ENCODE measurements at places on chromosomes 4 and X.

- no peak for DNase-seq
These were observed 85.4 kb downstream of the SH3RF1 start for GRCh38 chr4:169185133-169185956.

GRCh38 chr4:5959211-5959982 is 58.8 kb downstream of the C4orf50 start:
- no peak for DNase-seq

DNA sequence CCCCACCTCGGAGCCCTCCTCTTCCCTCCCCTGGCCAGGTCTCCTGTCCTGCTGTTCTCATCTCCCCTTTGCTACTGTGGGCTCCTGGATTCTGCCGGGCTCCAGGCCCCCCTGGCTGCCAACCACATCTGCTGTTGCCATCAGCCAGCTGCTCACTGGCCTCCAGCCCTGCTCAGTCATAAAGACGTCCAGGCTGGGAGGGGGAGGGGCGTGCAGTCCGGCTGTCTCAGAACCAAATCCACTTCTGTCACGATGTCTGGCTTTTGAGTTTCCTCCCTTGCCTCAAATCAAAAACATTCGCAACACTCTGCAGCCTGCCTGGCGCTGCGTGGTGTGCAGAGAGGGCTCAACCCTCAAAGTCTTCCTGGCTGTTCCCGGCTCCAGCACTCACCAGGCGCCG is 7.1 kb downstream of the RASL11B start:
- DNase-seq: no peak

DNA sequence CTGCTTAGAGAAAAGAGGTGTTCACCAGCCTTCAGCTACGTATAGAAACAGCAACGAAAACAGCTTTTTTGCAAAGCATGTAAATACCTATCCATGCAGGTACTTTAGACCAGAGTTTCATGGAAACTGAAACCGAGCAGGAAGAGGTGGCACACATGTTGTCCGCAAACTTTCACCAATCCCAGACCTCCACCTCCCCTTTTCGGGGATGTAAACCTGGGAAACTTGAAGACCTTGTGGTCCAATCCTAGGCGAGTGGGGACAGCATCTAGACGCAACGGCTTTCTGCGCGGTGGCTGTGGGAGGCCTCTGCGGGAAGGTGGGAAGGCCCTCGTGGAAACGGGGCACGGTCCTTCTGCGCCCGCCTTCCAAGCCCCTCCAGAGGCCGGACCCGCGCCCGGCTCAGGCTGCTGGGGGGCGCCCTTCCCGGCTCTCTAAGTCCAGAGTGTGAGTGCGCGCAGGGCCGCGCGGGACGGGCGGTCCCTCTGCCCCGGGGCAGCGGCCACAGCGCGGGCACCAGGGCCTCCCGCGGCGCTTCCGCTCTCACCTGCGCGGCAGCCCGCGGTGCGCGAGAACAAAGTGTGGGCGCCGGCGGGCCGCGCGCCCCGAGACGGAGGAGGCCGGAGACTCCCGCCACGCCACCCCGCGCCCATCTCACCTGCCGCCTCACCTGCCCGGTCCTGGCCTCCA is 830 bp upstream of the SHROOM2 start:
- DNase-seq: no peak

- no peak for DNase-seq
These were observed 28.1 kb downstream of the DDIT4L start for GRCh38 chr4:100162027-100162685.

GRCh38 chrX:119758731-119759247 is 401 bp downstream of the SOWAHD start:
- DNase-seq: peak; percentile 48

- DNase-seq: no peak
These were observed 105.3 kb downstream of the AASDH start for GRCh38 chr4:56282004-56282403.

DNA sequence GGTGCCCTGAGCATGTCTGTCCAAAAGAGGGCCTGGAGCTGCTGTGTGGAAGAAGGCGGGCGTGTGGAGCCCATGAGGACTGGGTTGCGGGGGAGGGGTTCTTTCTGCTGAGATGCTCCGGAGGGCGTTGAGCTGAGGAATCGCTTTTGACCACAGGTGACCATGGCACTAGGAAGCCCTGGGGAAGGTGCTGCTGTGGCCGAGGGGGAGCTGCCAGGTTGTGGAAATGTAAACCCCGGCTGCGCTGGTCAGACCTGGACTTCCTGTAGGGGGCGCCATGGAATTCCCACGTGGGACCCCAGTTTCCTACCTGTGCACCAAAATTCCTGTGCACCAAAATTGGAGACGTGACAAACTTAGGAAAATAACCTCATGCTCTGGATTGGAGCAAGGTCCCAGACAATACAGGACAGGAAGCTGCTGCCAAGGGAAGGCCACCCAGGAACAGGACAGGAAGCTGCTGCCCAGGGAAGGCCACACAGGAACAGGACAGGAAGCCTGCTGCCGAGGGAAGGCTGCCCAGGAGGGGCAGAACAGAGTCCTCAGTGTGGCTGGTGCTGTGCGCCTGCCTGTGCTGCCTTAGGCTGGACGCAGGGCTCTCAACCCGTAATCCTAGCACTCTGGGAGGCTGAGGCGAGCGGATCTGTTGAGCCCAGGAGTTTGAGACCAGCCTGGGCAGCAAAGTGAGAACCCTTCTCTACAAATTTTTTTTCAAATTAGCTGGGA is 28.4 kb upstream of the UVSSA start:
- no peak for DNase-seq

- no peak for DNase-seq
These were observed 60.5 kb upstream of the TSPAN7 start for GRCh38 chrX:38500866-38501265.

DNA sequence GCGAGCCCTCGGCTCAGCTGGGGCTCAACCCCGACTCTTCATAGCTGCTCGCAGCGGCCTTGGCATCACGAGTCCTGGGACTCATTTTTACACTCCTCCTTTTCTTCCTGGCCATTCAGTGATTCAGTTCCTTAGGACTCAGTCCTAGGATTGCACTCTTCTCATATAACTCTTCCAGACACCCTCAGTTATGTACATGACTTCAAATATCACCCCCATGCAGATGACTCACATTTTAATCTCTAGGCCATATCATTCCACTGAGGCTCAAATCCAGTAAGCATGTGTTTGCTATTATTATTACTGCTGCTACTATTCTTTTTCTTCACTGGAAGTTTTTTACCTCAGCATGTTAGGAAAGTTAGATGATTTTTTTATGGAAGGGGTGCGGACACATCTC is 14.4 kb downstream of the ITGB1BP2 start:
- no peak for DNase-seq

GRCh38 chrX:38312436-38312835 is 14.9 kb downstream of the RPGR start:
- DNase-seq: no peak

GRCh38 chr4:76388160-76388908 is 32.6 kb downstream of the CCDC158 start:
- no peak for DNase-seq

GRCh38 chrX:130793975-130794374 is 109.0 kb downstream of the ENOX2 start:
- DNase-seq: no peak

GRCh38 chrX:143788265-143788664 is 67.7 kb upstream of the SPANXN2 start:
- peak; percentile 4 for DNase-seq

GRCh38 chr4:100289946-100290345 is 99.7 kb upstream of the DDIT4L start:
- no peak for DNase-seq

- DNase-seq: no peak
These were observed 149.0 kb downstream of the MID1 start for GRCh38 chrX:10471418-10471817.

DNA sequence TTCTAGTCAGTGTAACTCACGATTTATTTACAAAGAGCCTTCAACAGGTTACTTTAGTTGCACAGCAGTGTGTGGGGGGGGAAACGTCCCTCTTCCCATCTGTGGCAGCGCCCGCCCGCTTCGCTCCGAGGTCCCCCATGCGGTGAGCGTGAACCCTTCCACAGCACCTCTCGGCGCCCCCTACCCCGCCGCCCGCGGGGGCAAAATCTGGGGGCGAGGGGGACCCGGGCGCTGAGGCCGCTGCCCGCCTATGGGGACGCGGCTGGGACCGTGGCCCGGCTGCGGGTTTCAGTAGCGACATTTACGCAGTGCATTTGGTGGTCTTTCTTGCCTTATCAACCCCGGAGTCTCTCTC is 6.4 kb downstream of the NKX6-1 start:
- no peak for DNase-seq
